ENCODE measurements at places on chromosomes 2 and 18.

GRCh38 chr2:200089040-200089755, 133.8 kb downstream of the MAIP1 start:
- DNase-seq: no peak

- DNase-seq: no peak
Measured at GRCh38 chr2:236016496-236016895, 151.7 kb downstream of the GBX2 start.

DNA sequence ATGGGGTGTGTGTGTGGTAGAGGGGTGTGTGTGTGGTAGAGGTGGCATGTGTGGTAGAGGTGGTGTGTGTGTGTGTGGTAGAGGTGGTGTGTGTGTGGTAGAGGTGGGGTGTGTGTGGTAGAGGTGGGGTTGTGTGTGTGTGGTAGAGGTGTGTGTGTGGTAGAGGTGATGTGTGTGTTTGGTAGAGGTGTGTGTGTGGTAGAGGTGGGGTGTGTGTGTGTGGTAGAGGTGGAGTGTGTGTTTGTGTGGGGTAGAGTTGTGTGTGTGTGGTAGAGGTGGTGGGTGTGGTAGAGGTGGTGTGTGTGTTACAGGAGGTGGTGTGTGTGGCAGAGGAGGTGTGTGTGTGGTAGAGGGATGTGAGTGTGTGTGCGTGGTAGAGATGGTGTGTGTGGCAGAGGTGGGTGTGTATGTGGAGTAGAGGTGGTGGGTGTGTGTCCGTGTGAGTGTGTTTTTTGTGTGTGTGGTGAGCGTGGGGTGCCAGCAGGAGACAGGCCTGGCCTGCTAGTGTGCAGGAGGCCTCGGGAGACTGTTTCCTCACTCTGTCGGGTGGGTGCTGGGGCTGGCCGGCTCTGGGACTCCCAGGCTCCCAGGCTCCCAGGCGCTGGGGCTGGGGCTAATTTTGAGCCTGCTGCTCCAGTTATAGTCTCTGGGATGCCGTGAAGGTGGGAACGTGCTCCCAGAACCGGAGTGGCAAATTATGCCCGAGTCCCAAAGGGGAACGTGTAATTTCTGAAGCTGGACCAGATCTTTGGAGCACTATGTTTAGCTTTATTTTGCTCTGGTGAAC, 165.2 kb downstream of the DYSF start:
- no peak for DNase-seq

- no peak for DNase-seq
Measured at GRCh38 chr2:113038291-113038690, 14.4 kb downstream of the IL36B start.

DNA sequence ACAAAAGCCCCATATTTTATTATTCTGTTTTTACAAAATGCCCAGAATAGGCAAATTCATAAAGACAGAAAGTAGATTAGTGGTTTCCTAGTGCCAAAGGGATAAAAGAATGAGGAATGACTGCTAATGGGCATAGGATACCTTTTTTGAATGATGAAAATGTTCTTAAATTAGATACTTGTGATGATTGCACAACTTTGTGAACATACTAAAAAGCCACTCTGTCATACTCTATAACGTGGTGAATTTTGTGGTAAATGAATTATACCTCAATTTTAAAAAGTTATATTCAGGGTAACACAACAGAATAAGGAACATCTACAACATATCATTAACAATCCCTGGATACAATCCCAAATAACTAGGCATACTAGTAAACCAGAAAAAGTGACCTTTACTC, 9.1 kb upstream of the FBLN7 start:
- DNase-seq: no peak

DNA sequence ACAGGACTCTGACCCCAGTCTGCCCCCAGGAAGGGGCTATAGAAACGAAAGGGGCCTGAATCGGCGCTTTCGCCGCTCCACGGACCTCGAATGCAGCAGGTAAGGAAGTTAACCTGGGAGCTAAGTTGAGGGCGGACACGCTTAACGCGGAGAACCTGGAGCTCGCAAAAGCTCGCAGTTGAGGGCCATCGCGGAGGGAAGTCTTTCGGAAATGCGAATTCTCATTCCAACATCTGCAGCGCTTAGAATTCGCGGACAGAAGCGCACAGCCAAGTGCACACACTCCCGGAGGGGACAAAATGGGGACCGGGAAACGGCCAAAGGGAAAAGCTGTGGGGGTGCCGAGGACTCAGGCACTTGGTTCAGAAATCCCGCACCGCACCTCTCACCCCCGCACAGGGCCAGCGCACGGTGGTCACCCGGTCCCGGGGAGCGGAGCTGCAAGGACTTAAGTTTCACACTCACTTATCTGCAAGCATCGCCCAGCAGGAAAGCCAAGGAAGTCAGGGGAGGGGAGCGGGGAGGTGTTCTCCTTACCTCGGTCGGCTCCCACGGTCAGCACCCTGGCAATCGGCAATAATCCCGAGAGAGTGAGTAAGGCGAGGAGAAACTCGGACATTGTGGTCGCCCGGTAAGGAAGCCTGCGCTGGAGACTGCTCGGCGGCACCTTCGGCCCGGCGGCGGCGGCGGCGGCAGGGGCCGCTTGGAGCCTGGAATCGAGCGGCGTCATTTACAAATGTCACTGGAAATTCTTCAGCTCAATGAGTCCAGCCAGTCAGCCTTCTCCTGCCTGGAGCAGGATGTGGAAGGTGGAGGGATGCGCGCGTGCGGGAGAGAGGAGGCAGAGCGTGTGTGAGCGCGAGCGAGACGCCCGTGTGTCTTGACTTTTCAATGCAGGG, 456 bp downstream of the LRP1B start:
- no peak for DNase-seq

GRCh38 chr2:10960606-10961489, 49.1 kb downstream of the KCNF1 start:
- DNase-seq: no peak

Measured in stimulated activated CD4-positive, alpha-beta T cell treated with anti-CD3 and anti-CD28 coated beads, Interleukin-1b, Interleukin-23, amount 100 ng/mL, for 1 hour (primary cell).